Midbrain (tissue), 1 donor: ENCODE measurements at places on chromosomes 6 and 20.

DNA sequence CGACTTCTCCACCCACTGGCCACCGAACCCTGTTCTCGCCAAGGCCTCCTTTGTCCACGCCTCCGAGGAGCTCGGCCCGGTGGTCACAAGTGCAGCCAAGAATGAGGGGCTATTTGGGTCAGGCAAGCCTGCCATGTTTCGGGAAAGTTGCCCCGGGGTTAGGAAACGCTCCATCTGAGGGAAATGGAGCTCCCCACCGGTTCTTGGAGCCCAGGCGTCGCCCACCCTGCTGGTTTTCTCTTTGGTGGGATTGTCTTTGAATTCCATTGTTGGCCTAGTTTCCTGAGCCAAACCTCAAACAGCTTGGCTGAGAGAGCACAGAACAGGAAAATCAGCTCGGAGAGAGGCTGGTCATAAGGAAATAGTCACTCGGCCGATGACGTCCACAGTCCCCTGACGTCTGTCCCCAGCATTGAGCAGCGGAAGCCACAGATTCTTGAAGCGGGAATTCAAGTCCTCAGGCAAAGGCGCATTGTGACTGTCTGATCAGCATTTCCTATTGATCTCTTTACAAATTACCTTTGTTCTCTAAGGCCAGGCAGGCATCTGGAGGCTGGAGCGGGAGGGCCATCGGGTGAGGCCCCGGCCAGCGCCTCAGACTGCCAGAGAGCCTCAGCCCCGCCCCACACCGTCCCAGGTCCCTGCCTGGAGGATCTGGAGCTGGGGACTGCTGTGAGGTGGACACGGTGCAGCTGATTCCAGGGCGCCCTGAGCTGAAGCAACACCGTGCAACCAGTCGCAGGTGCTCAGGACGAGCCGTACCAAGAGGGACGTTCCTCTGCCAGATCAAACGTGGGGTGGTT, 138.6 kb downstream of the DLL1 start:
- DNase-seq: peak; percentile 67

- peak; percentile 97 for DNase-seq
Measured at GRCh38 chr6:166999145-166999883, at the start of gene CEP43. TSS of gene CEP43 (plus strand) at chr6:166999397. CDS start at chr6:166999413, 16 bp downstream.

GRCh38 chr6:53541900-53542299, 3.0 kb downstream of the GCLC start:
- no peak for DNase-seq

DNA sequence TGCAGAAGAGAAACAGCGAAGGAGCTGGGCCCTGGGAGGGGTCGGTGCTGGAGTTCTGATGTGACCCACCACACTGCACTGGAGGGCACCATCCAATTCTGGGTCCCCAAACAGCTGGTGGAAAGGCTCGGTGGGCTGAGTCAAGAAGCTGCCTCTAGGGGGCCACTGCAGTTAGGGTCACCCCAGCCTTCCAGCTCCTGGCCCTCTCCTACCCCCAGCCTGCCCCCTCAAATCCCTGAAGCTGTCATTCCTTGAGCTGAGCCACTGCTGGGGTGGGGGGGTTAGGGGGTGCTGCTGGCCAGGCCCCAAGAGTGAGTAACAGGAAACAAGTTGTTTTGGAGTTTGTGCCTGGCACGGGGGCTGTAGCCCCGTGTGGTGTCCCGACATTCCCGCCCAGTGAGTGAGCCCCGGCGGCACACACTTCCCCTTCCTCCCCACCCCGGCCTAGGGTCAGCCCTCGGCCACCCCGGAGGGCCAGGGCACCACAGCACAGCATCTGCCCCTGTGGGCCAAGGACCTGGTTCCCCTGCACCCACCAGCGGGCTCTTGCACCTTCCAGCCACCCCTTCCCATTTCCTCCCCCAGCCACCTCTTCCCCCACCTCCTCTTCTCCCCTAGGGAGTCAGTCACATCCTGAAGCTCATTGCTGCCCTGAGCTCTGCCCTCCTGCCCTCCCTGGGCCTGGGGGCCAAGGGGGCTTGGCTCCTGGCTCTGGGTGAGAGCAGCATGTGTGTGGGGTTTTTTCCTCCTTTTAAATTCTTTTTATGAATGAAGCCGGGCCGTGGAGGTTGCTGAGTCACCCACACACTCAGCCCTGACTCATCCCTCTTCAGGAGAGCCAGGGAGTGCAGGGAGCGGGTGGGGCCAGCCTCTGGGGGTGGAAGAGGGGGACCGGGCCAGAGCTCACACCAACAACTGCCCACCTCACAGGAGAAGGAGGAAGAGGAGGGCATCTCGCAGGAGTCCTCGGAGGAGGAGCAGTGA, 4.6 kb downstream of the SMIM29 start:
- DNase-seq: peak; percentile 4
